Large intestine (tissue), 12 donors: ENCODE measurements at places on chromosomes 2 and 18. TPM values are rescaled to one million over a fixed set of nuclear protein-coding genes. Genes with fewer than 3 reads are reported as not detected.

The RUFY4 gene
- polyA plus RNA-seq: 0.69 TPM

The SMYD1 gene
- 5.0 TPM for polyA plus RNA-seq

DNA sequence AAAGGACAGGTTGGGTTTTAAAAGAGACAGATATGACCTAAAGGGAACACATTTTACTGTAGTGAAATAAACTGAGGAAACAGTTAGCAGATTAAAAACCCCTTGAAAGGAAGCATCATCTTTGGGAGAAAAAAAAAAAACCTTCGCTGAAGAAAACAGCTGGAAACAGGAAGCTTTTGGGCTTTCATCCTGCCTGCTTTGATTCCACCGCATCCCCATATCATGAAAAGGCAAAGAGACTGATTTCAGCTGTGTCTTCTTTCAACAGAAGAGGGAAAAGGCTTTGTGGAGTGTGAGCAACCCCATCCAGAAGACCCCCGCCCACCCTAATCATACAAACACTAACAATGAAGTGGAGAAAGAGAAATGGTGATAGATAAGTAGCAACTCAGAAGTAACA lies 86.4 kb downstream of the TCF4 start:
- DNase-seq: no peak

DNA sequence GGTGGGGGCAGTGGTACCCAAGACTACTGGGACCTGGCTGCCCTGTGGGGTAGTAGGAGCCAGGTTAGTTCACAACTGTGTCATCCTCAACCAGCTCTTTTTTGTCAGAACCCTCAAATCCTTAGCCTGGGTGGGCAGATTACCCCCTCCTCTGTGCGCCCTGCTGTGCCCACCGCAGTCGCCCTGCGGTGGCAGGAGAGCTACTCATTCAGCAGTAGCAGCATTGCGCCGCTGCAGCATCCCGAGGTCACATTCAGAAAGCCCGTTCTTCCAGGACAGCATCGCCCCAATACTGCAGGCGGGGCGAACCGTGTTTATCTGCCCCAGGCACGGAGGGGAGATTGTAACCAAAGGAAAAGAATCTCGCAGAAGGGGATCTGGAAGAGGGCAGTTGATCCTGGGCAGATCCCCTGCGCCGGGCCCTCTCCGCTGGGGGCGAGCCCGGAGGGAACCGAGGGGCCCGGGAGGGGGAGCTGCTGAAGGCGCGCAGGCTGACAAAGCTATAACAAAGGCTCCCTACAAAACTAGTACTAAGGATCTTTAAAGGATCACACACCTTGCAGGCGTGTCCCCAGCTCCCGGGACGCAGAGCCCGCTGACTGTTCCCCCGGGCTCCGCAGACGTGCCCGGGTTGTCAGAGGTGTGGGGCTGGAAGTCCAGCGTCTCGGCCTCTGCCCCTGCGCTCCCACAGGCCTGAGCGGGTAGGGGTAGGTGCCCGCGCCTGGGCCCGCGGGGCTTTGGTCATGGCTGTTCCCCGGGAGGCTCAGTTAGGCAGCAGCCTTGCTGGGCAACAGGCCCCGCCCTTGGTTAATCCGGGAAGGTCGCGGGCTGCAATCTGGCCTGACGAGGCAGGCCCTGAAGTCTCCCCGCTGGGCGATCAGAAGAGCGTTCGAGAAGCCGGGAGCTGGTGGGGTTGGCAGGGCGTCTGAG lies 13.2 kb downstream of the POU3F3 start:
- no peak for DNase-seq

DNA sequence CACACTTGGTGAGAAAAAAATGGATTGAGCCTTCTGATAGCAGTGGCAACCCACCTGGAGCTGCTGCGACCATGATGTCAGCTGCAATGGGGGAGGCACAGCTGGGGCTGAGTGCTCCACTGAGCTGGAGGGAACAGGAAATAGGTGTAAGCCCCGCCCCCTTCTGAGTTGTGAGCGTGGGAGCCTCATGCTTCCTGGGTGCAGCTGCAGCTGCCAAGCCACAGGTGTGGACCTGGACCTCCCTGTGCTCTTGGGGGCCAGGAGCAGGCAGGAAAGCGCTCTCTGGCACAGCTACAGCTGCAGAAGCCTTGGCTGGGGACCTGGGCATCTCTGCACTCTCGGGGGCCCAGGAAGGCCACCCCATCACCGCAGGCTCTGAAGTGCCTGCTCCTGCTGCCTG lies 970.6 kb downstream of the DCDC2C start:
- peak; percentile 2 for DNase-seq

GRCh38 chr18:80172056-80172455 lies 63.0 kb downstream of the ADNP2 start:
- no peak for DNase-seq

GRCh38 chr18:49910019-49910418 lies 96.7 kb upstream of the ACAA2 start:
- DNase-seq: no peak

DNA sequence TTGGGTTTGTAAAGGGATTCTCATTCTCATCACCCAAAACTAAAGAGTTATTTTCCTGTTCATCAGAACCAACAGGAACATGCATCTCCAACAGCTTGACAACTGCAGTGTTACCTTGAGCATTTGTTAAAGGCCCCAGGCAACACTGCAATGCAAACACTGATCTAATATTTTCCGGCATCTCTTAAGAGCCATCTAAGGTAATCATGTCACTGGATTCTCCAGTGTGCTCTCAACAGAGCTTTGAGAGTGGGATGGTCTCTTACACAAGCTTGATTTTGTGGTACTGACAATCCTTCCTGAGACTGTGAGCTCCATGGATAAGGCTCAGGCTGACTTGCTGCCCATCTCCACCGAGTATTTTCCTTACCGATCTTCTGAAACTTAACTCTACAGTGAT lies 90.5 kb upstream of the ITGB6 start:
- no peak for DNase-seq
